ENCODE measurements at places on chromosomes 16 and 17. TPM values are rescaled to one million over a fixed set of nuclear protein-coding genes. Genes with fewer than 3 reads are reported as not detected.

Gene SCN4A
- total RNA-seq, result 0.14 TPM

Gene CACNA1H
- 0.09 TPM for total RNA-seq

Gene HOXB9
- total RNA-seq, result 0.16 TPM

Gene KRTAP2-3
- total RNA-seq, result not detected

Gene KRTAP9-1
- total RNA-seq, result not detected

Gene TBC1D3E
- not detected for total RNA-seq

Gene RND2
- total RNA-seq, result 0.05 TPM

Gene ALOX15B
- total RNA-seq, result not detected

Gene GCGR
- not detected for total RNA-seq

Gene SCGB1C2
- not detected for total RNA-seq

Gene GPR142
- not detected for total RNA-seq

Gene SLC52A1
- total RNA-seq, result 0.14 TPM

DNA sequence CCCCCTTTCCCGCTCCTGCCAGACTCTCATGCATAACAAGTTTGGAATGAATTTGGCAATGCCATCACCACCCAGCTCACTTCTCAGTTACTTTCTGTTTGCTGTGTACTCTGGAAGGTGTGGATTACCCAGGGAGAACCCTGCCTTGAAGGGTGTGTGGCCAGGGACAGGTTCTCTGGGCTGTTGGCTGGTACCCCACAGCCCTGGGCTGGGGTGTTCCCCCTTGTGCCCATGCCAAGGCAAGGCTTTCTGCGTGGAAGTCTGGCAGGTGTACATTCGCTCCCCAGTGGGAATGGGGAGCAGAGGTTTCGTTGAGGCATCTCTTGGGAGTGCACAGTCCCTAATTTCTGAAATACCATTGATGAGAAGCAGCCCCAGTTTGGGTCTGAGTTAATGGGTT is 187.7 kb downstream of the CCDC182 start:
- no peak for DNase-seq

- no peak for DNase-seq
Measured at GRCh38 chr16:901149-901548, 69.6 kb downstream of the LMF1 start.

DNA sequence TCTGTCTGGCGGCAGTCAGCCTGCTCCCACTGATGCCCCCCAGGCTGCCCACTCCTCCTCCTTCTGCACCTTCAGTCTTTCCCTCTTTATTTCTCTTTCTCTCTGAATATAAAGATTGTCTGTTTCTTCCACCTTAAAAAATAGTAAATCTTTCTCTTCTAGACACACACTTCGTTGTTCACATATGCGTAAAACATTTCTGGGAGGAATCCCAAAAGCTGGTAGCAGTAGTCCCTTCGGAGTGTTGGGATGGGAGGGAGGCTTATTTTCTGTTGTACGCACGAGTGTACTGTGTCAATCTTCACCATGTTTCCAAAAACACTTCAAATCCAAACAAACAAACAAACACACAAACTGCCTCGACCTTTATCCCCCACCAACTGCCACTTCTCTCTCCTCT is 9.9 kb downstream of the OSBPL7 start:
- DNase-seq, result no peak

GRCh38 chr17:5675625-5676421 is 91.5 kb upstream of the NLRP1 start:
- DNase-seq, result no peak

GRCh38 chr17:75439287-75439686 is 17.1 kb upstream of the TMEM94 start:
- no peak for DNase-seq

DNA sequence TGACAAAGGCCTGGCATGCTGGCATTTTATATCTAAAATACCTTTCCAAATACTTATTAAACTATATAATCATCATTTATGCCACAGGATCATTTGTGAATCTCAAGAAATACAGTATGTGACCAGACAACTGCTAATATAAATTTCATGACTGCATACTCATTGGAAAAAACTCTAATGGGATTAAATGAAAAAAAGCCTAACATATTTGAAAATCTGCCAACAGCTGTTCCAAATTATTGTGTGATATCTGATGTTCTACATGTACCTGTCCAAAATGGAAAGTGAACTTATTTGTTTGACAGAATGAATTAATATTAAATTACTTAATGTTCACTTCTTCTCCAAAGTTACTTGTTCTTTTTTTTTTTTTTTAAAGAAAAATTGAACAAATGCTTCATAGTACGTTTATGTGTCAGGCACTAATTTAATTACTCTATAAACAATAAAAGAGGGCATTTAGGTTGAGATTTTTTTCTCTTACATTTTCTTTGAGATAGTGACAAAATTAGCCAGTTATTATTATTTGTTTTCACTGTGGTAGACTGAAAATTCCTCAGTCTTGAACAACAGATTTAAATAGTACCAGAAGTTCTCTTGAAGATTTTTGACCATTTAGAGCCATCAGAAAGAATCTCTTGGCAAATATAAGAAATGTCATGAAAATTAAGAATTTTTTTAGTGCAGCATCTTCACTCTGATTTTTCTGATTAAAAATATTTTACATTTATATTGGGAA is 114.0 kb downstream of the FTO start:
- no peak for DNase-seq

GRCh38 chr17:2898255-2898926 is 102.2 kb downstream of the RAP1GAP2 start:
- DNase-seq, result no peak

DNA sequence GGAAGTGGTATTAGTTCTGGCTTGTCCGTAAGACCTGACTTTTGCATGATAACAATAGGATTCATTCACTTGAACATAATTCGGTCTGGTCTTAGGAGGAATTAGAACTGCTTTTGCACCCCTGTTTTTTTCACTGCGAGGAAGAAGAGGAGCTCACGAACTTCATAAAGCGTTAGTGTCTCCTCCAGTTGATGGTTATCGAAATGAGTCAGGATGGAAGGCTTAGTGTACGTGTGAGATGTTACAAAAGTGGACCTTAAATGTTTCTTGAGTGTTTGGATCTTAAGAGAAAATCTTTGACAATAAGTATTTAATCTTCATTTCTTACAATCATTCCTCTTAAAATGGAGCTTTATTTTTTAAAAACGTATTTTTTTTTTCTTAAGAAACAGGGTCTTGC is 52.8 kb downstream of the USP10 start:
- no peak for DNase-seq

DNA sequence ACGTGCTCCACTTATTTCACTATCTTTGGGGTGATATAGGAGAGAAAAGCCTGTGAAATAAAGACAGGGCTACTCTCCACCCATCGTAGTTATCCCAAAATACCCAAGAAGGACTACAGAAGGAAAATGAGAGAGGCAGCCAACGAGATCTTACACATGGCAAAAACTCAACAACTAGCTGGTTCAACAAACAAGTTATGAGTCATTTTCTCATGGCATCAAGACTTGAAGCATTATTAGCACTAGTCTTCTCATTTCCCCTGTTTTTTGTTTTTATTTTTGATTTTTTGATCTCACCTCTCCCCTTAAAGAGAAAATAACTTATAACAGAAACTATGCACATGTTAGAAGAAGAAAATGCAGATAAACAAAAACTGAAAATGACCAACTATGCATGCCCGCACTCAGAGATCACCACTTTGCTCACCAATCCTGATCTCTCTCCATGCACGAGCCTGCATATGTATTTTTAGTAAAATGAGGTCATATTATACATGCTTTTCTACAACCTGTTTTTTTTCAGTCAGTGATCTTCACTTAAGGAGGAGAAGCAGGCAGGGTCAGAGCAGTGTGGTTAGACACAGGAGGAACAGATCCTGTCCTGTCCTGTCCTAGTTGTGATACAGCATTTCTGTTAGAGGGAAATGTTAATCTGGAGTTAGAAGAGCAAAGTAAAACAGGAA is 22.8 kb downstream of the FAM117A start:
- no peak for DNase-seq

DNA sequence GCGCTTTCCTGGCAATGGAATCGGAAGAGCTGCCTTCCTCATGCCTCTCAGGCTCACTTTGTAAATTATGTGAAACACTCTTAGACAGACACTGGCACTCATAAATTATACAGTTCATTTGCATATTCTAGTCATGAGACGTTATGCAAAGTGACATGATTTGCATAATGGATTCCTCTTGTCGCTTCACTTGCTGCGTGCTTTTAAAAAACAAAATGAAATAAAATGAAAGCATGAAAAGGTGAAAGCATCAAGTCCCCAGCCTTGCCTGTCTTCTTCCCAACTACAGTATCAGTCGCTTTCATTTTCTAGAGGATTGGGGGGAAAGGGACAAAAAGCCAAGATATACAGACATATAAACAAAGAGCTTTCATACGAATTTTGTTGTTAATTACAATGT is 252.8 kb upstream of the PMFBP1 start:
- DNase-seq, result no peak

- peak; percentile 53 for DNase-seq
Measured at GRCh38 chr17:49227436-49228261, 2.9 kb downstream of the PHOSPHO1 start.

- no peak for DNase-seq
Measured at GRCh38 chr16:27407133-27407532, 5.2 kb downstream of the IL21R start.

GRCh38 chr17:18167421-18167820 is 16.2 kb upstream of the ALKBH5 start:
- no peak for DNase-seq

- no peak for DNase-seq
Measured at GRCh38 chr17:73099511-73099910, 7.0 kb upstream of the SLC39A11 start.

GRCh38 chr17:55157165-55157564 is 107.6 kb upstream of the HLF start:
- no peak for DNase-seq
